Eye (tissue), 1 donor: ENCODE measurements at places on chromosomes 2 and 18.

- no peak for DNase-seq
Measured at GRCh38 chr2:173232956-173233744, 121.5 kb upstream of the CDCA7 start.

DNA sequence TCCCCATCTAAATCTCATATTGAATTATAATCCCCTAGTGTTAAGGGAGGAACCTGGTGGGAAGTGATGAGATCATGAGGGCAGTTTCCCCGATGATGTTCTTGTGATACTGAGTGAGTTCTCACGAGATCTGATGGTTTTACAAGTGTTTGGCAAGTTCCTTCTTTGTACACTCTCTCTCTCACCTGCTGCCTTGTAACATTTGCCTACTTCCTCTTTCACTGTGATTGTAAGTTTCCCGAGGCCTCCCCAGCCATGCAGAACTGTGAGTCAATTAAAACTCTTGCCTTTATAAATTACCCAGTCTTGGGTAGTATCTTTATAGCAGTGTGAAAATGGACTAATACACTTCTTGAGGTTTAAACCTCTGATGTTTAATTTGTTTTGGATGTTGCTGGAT is 177.5 kb downstream of the CD8B2 start:
- DNase-seq: no peak

GRCh38 chr18:68233018-68233417 is 481.9 kb downstream of the TMX3 start:
- peak; percentile 7 for DNase-seq

DNA sequence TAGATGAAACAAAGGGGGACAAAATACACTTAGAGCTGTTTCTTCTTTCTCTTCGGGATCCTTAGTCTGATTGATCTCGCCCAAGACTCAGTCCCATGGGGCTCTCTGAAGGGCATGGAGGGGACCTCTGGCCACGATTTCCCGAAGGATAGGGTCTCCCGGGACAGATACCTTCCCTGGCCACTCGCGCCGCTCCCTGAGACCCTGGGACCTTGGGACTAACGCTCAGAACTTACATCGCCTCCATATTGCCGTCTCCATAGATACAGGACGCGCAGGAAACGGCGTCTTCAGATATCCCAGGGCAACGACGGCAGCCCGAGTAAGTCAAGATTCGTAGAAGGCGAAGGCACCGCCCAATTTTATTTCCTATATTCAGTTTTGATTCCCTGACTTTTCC is at the start of gene CFAP65:
TSS of gene CFAP65 (minus strand) at position 265 of the 400 bp plus-strand sequence. CDS start 2,468 bp downstream, outside the sequence.
- peak; percentile 74 for DNase-seq

DNA sequence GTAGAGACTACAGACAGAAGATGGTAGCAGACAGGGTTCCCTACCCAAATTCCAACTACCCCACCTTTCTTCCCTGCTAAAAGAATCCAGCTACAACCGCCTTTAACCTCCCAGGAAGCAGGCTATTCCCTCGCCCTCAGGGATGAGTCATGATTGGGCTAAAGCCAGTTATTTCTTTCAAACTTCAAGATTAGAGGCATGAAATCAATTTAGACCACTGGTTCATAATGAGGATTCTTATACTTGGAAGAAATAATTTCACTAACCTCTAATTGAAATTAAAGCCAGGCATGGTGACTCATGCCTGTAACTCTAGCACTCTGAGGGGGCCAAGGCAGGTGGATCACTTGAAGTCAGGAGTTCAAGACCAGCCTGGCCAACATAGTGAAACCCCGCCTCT is 20.0 kb downstream of the TRIP12 start:
- peak; percentile 10 for DNase-seq

DNA sequence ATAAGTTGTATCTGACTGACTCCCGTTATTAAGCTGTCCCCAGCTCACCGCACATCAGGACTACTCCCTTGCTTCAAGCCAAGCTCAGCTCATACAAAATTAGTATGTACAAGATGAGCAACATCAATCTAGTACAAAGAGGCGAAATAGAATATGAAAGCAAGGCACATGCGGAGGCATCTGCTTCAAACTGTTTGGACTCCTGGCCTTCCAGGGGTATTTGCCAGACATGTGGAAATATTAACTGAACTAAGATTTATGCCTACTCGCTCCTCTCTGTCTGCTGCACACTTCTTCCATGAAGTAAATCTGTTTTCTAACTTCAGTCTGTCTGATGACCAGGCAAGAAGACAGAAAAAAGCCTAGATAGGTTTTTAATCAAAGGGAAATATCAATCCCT is 499.8 kb downstream of the PID1 start:
- DNase-seq: no peak

GRCh38 chr2:138087751-138088593 is 123.7 kb downstream of the HNMT start:
- peak; percentile 16 for DNase-seq

GRCh38 chr2:240576036-240576435 is 7.8 kb downstream of the RNPEPL1 start:
- no peak for DNase-seq

- peak; percentile 89 for DNase-seq
Measured at GRCh38 chr2:226845386-226846116, 9.7 kb downstream of the RHBDD1 start.

GRCh38 chr18:28706397-28706796 is 529.5 kb upstream of the CDH2 start:
- no peak for DNase-seq

DNA sequence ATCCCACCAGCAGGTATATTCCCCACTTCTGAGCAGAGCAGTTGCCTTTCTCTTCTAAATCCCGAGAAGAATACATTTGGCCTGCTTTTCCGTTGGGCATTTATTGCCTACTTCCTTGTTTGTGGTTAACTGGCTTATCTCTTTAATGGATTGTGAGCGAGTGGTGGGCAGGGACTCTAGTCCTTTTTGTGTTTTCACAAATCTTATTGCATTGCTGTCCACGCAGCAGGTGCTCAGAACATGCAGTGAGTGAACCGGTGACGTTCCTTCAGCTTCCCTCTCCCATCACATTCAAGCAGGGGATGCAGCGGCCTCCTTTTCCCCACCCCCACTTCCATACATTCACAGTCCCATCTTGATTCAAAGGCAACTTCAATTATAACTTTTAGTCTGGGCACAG is 28.9 kb upstream of the GAREM2 start:
- no peak for DNase-seq

DNA sequence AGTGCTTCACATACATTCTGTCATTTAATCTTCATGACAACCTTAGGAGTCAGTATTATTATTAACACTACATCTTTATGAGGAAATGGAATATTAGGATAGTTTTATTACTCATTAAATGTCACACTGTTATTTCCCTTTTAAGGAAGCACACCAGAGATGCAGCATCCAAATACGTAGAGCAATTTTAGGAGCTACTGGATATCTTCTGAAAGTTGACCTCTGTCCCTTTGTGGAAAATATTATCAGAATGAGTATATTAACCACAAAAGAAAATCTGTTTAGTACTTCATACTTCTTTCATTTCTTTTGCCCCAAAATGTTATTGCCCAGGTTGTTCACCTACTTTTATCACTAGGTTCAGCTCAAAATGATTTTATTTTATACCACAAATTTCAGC is 72.9 kb upstream of the APCDD1 start:
- no peak for DNase-seq

- no peak for DNase-seq
Measured at GRCh38 chr18:25533218-25533617, 181.3 kb upstream of the ZNF521 start.

DNA sequence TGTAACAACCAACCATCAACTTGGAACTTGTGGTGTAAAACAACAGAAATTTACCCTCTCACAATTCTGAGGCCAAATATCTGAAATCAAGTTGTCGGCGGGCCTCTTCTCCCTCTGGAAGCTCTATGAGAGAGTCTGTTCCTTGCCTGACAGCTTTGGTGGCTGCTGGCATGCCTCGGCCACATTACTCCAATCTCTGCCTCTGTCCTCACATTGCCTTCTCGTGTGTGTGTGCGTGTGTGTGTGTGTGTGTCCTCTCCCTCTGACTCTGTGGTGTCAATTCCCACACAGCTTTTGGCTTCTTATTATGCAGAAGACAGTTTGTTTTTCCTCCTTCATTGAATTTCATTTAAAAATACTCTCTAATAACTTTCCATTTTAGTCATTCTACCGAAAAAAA is 50.4 kb downstream of the ZDBF2 start:
- no peak for DNase-seq

- DNase-seq: no peak
Measured at GRCh38 chr2:104834431-104835153, 19.3 kb upstream of the POU3F3 start.

DNA sequence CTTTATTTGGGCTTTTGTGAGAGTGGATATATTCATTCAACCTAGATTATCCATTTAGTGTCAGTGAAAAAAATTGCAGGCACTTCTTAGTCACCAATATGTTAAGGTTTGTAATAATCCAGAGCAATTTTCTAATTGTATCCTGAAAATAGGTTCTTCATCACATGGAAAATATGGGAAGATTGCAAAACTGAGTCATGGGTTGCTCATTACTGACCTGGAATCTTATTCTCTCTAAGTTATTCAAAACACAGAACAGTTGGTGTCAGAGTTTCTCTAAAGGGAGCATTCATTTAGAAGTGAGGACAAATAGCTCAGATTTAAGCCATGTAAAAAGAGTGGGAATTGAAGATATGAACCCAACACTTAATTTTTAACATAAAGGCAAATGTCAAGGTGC is 181.3 kb downstream of the IKZF2 start:
- no peak for DNase-seq

DNA sequence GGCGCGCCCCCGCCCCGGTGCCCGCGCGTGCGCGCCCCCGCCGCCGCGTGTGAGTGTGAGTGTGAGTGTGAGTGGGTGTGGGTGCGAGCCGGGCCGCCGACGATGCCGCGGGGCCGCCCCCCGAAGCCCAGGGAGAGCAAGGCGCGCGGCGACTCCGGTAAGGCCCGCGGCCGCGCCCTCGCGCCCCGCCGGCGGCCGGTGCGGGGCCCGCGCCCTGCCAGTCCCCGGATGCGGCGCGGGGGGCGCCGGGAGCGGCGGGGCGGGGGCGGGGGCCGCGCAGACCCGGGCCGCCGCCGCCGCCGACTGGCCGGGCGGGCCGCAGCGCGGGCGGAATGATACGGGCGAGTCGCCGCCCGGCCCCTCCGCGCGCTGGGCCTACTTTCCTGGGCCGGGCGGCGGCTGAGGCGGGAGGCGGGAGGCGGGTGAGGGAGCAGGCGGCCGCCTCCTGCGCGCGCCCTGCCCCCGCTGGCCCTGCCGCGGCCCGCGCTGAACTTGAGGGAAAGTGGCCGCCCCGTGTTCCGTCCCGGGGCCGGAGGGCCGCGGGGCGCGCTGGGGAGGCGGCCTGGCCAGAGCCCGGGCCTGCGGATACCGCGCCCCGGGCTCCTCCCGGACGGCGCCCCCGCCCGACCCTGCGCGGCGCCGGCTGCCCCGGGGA is at the start of gene ZNF236:
TSS of gene ZNF236 (plus strand) at position 52 of the 655 bp plus-strand sequence. CDS start at position 103, 51 bp downstream.
- DNase-seq: peak; percentile 88

- DNase-seq: no peak
Measured at GRCh38 chr2:199875400-199875799, 24.4 kb upstream of the FTCDNL1 start.

- DNase-seq: peak; percentile 5
Measured at GRCh38 chr2:186205254-186205911, 280.7 kb upstream of the ZC3H15 start.

- no peak for DNase-seq
Measured at GRCh38 chr2:233437439-233437955, 83.2 kb downstream of the DGKD start.

DNA sequence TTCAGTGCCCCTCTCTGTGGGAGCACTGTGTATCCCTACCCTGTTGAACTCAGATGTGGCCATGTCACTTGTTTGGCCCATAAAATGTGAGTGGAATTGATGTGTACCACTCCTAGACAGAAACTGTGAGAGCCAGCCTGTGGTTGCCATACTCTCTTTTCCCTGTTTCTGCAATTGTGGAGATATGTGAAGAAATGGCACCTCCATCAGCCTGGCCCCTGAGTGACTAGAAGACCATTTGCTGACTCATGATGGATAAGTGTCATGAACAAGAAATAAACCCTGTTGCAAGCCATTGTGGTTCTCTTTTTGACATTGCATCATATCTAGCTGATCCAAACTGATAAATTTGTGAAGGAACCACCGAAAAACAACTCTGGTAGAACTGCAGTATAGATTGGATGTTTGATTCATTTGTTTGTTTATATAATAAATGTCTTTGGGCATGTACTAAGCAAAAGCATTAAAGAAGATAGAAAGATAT is 214.5 kb upstream of the FBXO11 start:
- DNase-seq: no peak

DNA sequence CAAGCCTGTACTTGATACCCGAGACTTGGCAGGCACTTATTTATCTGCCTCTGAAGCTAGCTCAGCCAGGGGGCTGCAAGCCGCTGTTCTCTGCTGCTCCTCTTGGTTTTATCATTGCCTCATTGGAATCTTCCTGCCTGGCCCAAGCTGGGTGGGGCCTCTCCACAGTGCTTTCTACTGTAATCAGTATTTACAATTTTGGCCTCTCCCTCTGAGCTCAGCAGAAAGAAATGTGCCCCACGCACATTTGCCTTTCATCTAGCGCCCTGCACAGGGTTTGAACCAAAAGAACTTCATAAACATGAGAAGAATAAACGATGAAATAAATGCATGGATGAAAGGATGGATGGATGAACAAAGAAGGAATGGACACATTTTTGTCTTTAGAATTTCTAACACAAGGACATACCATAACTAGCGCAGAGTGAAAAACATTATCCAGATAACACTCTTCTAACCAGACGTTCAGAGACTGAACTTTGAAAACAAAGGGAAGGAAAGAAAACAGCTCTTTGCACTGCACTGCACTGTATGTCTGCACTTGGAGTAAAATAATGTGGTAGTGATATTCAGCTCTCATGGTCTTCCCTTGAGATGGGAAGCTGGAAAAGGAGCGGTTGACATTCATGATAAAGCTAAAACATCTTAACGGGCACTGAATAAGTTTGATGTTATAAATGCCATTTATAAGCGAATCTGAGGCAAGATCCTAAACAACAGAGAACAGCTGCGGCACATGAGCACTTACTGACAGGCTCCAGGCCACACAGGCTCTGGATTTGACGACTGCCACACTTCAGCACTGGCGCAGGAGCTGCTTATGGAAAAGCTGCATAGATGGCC is 86.8 kb upstream of the SP3 start:
- peak; percentile 74 for DNase-seq

GRCh38 chr2:49770919-49771318 is 616.6 kb upstream of the FSHR start:
- DNase-seq: peak; percentile 23

GRCh38 chr18:25614168-25614567 is 262.2 kb upstream of the ZNF521 start:
- no peak for DNase-seq

DNA sequence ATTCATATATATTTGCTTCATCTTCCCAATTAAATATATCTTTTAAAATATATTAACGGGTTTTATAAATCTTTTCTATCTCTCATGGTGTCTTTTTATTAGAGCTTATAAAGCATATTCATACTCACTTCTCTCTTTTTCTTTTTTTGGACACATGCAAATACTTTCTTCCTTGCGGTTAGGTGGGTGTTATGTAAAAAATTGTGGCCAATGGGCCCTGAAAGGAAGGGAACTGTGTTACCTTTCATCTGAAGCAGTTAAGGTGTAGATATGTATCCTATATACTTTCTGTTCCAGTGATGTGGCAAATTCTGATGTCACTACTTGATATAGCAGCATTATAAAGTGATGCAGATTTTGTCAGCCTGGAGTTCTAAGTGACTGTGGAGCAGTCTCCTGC is 714.5 kb downstream of the PLCL1 start:
- no peak for DNase-seq

- no peak for DNase-seq
Measured at GRCh38 chr2:135874777-135875365, 1.4 kb downstream of the MCM6 start.

GRCh38 chr2:207162316-207162715 is 3.4 kb downstream of the KLF7 start:
- peak; percentile 48 for DNase-seq

GRCh38 chr2:216732334-216732733 is 37.0 kb upstream of the IGFBP5 start:
- DNase-seq: no peak
